HS-27A (cell line): ENCODE measurements at places on chromosomes 1 and 21.
A peak's percentile ranks its signal among the peaks of the same experiment; 100 is the strongest.

- no peak for DNase-seq
These were observed 2.0 kb downstream of the PBX1 start for GRCh38 chr1:164561007-164561406.

GRCh38 chr21:45764792-45765191, 121.3 kb downstream of the PCBP3 start:
- no peak for DNase-seq

GRCh38 chr1:110426854-110427253, 19.4 kb upstream of the LAMTOR5 start:
- DNase-seq: no peak

DNA sequence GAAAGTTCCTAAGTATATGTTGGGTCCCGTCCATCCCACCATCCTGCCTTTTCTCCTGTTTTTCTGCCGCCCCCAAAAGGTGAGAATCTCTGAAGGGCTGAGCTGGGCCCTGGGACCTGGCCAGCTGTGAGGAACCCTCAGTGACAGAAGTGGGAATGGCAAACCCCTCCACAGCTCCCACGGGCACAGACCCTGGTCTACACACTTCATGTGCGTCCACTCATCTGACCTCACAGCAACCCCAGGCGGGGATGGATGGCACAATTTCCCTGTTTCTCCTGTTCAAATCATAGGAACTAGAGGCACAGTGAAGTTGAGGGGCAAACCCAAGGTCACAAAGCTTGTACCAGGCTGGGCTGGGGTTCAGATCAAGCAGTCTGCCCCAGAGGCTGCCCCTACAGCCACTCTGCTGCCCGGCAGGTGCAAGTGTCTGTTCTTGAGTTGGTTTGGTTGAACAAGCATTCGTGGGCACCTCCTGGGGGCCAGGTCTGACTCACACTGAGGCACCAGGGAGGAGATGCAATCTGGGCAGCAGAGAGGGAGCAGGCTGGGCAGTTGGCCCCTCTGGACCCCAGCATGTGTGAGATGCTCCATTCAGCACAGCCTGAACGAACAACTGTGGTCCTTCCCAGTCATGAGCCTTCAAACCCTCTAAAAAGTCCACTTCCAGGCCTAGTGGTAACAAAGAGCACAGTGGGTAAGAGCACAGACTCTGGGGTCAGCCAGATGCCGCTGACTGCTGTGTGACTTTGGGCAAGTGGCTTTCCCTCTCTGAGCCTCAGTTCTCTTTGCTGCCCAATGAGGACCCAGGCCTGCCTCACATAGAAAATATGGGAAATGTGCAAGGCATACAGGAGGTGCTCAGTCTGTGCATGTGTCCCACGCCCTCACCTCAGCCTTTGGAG, 4.0 kb downstream of the EDN2 start:
- no peak for DNase-seq

- DNase-seq: no peak
These were observed 37.4 kb upstream of the HSD17B7 start for GRCh38 chr1:162753001-162753658.

DNA sequence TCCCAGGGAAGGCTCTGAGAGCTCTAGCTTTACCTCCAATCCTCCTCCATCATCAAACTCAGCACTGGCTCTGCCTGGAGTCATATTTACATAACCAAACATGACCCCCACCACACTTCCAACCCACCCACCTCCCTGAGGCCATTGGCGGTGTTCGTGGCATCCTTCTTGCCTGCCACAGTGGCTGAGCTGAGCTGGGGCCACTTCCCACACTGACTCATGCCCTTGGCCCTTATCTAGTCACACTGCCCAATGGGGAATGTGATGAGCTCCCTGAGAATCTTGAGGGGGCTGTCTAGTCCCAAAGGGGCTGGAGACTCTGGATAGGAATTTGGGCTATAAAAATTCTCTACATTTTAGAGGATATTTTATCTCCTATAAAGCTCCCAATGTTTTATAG, 230.9 kb upstream of the IRF2BP2 start:
- DNase-seq: no peak

- DNase-seq: peak; percentile 14
These were observed 56.9 kb downstream of the PTPRF start for GRCh38 chr1:43587594-43587993.

DNA sequence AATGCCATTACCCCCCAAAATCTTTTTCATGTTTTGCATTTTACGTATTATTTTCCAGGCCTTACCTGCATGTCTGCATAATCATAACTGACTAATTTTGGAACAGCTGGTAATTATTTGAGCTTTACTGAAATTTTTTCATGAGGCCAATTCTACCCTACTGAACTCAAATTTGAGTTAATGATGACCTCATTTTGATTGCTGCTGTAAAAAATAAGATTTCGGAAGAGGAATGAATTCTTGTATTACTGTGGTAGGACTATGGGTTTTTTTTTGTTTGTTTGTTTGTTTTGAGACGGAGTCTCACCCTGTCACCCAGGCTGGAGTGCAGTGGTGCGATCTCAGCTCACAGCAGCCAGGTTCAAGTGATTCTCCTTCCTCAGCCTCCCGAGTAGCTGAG, 2.6 kb upstream of the METTL18 start:
- DNase-seq: no peak

DNA sequence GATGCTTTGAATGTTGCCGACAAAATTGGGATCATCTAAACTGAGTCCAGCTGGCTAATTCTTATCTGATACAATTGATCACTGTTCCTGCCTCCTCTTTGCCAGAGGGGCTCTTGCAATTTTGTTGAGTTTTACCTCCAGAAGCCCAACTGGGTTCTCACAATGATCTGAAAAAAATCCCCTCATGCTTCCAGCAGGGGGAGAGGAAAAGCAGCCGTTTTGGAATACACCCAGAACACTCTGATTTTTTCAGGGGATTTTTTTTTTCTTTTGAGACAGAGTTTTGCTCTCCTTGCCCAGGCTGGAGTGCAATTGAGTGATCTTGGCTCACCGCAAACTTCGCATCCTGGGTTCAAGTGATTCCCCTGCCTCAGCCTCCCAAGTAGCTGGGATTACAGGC, 13.9 kb upstream of the RERE start:
- no peak for DNase-seq

DNA sequence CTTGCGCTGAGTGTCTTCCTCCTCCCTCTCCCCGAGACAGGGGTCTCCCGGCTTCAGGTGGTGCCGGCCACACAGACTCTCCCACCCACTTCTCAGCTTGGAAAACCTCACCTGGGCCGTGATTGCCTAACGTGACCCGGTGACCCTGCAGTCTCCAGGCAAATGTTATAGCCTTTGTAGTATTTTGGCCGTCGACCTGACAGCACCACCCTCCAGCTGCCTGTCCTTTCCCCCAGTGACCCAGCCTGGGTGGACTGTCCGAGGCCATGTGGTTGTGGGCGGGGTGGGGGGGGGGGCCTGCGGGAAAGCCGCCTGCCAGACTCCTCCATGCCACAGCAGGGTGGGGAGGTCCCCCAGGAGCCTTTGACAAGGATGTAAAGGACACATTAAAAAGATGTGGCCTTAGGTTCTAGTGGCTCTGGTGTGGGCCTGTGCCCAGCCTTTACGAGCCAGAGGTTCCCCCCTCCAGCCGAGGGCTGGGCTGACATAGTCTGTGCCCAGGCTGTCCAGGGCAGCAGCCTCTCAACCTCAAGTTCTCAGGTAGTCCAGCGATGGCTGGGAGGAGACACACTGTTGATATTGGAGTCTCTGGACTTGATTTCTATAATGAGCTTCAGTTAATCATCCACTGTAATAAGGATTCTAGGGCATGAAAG, 8.1 kb downstream of the TOR3A start:
- no peak for DNase-seq

GRCh38 chr1:228066891-228067654, 15.4 kb upstream of the ARF1 start:
- no peak for DNase-seq

- no peak for DNase-seq
These were observed 274.1 kb upstream of the CHRM3 start for GRCh38 chr1:239112101-239112935.

DNA sequence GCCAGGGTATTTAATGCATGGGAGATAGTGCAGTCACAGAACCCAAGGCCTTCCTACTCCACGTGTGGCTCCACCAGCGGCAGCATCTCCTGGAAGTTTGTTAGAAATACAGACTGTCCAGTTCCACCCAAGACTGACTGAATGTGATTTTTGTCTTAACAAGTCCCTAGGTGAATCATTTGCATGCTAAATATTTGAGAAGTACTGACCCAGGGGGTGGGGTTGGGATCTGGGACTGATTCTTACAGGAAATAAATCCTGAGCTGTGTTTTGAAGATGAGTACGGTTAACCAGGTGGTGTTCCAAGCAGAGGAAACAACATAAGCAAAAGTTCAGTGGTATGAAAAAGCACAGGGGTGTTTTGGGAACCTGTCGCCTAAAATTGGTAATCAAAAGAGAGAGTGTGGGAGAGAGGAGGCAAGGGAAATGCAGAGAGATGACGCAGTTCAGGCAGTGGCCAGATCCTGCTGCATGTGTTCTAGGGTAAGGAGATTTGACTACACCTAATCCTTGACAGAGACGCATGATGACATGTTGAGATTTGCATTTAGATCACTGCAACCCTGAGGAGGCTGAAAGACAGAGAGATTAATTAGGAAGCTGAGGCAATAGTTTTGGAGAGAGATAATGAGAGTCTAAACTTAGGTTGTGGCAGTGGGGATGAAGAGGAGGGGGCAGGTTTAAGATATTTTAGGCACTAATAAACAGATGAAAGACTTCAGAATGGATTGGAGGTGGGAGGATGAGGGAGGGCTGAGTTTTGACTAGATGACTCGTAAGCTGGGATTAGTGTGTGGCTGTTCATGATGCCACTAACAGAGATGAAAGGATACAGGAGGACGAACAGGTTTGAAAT, 3.7 kb upstream of the ZNF326 start:
- no peak for DNase-seq

DNA sequence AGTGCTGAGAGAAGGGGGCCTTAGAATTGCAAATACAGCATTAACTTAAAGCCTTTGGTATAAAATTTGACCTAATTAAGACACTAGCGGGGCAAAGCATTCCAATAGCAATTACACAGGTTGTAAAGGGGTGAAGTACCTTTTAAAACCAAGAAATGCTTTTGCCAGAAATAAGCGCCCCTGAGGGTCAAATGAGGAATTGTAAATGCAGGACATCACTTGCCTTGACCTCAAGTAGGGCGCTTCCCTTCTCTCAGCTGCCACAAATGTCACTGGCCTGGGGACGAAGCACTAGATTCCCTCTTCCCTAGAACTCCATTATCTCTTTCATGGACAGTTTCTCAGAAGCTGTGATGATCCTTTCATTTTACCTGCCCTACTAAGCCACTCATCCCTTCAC, 48.3 kb downstream of the SEC16B start:
- DNase-seq: no peak

GRCh38 chr1:194658090-194658439, 1471.7 kb upstream of the B3GALT2 start:
- DNase-seq: peak; percentile 17

DNA sequence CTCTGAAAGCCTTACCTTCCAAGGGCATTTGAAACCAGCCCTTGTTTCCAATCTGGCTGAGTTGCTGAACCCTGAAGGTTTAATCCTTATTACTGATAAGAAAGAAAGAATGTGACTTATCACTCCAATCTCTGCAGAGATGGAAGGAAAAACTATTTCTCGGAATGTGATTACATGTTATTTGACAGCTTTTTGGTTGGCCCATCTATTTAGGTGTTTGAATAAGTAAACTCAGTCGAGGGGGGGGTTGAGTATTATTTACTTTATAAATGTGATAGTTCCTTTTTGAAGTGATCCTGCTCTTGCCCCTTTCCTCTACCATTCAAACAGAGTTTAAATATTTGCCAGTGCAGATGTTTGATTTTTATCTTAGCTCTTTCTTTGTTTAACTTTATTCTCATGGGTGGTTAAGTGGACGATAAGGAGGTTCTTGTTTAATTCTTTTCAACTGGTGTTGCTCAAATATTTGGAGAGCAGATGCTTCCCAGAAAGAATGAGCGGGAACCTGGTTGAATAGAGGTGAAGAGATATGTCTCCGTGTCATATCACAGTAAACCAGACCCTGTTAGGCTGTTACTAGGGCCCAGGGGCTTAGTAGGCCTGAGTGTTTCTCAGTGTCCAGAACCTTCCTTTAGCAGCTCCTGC, 126.1 kb downstream of the CACHD1 start:
- no peak for DNase-seq

DNA sequence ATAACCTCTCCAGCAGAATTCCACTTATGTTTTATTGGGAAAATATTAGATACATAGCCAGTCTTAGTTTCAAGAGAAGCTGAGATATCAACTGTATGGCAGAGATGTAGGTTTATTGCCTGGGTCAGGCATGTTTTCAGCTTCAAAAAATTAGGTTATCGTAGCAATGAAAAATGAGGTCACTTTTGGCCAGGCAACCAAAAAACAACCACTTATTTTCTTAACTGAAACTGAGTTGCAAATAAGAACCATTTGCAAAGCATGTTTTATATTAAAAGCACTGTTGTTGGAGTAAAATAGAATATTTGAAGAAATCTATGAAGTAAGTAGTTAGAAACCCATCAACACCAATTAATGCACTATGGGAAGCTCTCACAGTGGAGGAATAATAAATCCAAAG, 5.5 kb upstream of the OR6Y1 start:
- DNase-seq: no peak

DNA sequence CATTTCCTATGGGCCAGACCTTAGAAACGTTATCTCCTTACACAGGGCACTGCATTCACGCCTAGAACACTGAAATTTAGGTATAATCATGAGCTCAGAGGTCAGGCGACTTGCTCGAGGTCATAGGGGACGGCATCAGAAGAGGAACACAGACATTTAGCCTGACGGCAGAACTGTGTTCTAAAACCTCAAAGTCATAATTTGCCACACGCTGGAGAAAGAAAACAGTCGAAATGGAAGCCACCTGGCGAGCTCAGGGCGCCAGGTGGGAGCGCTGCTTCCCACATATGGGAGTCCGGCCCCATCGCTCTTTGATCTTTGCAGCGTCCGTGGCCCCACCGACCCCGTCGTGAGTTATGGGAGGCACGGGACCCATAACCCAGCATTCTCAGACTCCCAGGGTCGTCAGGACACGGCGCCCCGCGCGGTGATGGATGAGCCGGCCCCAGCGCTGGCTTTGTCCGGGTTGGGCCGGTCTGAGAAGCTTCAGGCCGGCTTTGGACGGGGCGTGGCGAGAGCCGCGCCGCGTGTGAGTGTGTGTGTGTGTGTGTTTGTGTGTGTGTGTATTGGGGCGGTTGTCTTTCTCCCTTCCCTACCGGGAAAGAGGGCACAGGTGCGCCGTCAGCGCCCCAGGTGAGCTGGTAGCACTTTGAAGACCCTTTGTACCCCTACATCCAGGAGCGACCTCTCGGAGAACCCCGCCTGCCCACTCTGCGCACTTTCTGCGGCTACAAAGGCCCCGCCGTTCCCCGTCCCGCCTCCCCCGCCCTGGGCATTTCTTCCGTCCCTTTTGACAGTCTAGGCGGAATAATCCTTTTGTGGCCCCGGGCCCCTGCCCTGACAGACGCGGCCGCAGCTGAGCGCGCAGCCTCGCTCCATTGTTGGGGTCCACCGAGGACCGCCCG, 861 bp upstream of the DRAXIN start:
- no peak for DNase-seq

DNA sequence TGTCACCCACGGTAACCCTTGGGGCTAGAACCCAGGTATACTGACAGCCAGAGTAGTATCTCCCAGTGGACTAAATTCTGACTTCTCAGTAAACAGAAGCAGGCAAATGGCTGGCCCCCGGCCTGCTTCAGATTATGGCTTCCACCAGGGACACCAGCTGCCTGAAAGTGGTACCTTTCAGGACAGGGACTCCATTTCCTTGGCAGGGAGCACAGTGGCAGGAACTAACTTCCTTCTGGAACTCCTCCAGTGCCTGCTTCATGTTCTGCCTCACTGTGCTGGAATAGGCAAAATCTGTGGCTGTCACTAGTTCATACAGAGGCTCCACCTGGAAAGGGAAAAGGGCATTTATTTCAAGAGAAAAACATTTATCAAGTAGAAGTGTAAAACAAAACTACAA, 32.7 kb downstream of the C8B start:
- DNase-seq: no peak
